ENCODE measurements at places on chromosomes 5 and 9.

DNA sequence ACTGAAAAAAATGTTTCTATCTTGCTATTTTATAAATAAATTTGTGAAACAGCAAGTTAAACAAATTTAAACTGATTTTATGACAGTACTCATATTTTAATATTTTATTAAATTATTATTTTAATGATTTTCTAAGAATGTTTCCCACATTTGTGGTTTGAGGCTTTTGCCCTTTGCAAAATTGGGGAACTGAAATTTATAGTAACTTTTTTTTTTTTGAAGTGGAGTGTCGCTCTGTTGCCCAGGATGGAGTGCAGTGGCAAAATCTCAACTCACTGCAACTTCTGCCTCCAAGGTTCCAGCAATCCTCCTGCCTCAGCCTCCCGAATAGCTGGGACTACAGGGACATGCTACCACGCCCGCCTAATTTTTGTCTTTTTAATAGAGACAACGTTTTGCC, 7.2 kb upstream of the ADGRV1 start:
- DNase-seq: no peak

GRCh38 chr9:69718218-69718617, 41.6 kb downstream of the PTAR1 start:
- no peak for DNase-seq

GRCh38 chr5:112106878-112107277, 312.2 kb downstream of the EPB41L4A start:
- DNase-seq: no peak

- no peak for DNase-seq
Measured at GRCh38 chr5:122702524-122702875, 72.4 kb upstream of the SNX2 start.

- no peak for DNase-seq
Measured at GRCh38 chr9:125538092-125538473, 168.9 kb downstream of the MAPKAP1 start.

DNA sequence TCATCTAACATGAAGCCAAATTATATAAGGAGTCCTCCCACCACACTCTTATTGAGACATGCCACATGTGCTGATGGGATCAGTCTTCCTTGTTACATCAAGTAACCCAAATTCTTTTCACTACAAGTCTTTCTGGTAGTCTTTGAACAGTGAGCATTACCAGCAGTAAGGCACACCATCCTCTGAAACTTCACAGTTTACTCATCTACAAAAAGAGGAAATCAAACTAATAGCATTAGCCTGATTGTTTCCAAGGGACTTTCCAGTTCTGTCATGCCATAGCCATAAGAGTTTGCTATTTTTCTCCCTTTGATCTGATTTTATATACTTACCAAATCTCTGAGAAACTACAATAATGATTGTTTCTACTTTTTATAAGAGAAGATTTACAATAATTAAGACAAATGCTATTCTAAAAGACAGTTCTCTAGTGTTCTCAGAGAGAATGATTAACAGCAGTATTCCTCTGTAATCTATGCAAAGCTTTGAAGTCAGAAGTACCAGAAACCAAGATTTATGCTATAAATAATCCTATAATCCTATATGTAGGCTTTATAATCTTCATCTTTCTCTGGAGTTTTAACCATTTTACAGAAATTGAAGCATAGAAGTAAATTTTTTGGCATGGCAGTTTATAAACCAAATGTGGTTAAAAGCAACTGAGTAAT, 166.2 kb upstream of the ACO1 start:
- no peak for DNase-seq

- DNase-seq: no peak
Measured at GRCh38 chr9:23538067-23538402, 288.0 kb downstream of the ELAVL2 start.

GRCh38 chr9:117485176-117485575, 70.3 kb upstream of the ASTN2 start:
- no peak for DNase-seq

DNA sequence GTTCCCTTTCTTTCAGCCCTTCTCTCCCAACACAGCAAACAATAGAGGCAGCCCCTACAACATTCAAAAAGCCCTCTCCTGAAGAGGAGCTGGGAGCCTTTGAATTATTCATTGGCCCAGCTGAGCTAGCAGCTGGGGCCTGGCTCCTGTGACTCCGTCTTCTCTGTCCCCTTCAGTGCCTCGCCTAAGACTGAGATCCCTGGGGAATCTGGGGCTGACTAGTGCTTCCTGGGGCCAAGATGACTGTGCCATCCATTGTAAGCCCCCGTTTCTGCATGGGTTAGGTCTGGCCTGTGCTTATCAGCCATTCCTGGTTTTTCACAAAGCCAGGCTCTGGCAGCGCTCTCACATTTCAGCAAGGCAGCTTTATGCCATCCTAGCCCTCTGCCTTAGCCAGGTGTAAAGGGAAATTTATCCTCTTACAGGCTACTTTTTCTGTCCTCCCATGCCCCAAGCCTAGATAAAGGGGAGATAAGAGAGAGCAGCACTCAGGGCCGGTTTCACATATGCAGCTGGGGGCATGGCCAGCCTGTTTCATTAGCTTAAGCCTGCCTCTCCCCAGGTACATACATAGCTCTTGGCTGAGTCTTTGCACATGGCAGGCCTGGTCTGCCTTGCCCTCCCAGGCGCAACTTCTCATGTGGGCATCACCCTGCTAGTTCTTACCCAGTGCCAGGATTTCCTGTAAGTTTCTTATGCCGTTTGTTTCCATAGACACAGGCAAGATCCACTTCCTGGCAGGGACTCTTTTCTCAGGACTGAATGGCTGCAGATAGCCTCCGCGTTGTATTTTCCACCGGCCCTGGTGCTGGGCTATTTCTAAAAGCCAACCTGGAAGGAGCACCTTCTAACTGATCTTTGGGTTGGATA, 15.8 kb downstream of the PTPA start:
- no peak for DNase-seq

DNA sequence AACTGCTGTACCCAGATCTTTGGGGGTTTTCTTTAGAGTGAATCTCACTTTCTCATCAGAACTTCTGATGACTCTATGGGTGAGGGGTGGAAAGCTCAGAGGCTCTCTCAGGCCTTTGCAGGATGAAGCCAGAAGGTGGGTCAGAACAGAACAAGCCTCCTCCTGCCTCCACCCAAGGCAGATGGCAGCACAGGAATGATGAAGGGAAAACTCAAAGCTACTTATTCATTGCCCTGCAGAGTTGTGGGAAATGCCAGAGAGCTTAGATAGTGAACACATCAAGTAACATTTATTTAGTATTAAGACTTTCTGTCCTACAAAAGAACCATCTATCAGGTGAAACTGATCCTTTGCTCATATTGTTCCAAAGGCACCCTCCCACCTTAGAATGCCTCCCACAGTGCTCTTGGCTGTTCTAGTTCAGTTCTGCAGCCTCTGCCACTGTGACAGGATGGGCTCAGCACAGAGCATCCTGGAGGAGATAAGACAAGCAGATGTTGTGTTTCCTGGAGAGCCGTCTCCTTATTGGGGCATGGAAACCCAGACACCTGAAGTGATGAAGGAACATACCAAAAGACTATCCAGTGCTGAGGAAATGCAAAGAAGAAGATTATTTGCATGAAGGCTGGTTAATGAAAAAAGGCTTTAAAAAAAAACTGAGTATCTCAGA, 146.6 kb downstream of the ADAMTS12 start:
- no peak for DNase-seq

GRCh38 chr5:147567917-147568598, 58.2 kb upstream of the DPYSL3 start:
- DNase-seq: no peak

DNA sequence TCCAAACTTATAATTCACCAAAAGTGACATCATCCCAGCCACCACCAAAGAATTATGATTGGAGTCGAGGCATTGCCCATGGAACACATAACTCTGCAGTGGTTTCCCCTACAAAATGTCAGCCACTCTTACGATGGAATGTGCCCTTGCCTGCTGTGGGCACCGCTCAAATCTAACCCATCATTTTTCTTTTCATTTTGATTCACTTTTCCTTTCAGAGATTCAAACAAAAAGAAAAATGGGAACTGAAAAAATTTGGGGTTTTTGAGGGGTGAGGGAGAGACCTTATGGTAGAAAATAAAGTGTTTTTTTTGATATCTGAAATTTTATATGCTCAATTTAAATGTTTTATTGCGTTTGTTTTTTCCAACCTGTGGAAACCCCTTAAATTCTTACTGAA, 28.1 kb downstream of the SMARCA2 start:
- no peak for DNase-seq

GRCh38 chr5:55415071-55415470, 107.3 kb downstream of the MTREX start:
- DNase-seq: no peak

GRCh38 chr9:121786998-121787422, 135.6 kb downstream of the DAB2IP start:
- no peak for DNase-seq

DNA sequence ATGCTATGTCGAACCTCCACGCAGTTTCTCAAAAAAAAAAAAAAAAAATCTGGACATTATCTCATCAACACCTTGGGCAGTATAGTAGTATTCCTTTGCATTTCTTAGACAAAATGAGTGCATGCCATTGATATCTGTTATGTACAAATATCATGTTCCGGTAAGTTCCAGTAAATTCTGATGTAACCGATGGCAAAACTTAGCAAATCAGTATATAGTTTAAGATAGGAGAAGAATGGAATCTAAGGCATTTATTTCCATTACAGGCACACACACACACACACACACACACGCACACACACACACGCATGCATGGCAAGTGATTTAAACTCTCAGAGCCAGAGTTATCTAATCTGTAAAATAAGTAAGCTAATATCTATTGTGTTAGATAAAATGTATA, 356.5 kb upstream of the TUSC1 start:
- no peak for DNase-seq

DNA sequence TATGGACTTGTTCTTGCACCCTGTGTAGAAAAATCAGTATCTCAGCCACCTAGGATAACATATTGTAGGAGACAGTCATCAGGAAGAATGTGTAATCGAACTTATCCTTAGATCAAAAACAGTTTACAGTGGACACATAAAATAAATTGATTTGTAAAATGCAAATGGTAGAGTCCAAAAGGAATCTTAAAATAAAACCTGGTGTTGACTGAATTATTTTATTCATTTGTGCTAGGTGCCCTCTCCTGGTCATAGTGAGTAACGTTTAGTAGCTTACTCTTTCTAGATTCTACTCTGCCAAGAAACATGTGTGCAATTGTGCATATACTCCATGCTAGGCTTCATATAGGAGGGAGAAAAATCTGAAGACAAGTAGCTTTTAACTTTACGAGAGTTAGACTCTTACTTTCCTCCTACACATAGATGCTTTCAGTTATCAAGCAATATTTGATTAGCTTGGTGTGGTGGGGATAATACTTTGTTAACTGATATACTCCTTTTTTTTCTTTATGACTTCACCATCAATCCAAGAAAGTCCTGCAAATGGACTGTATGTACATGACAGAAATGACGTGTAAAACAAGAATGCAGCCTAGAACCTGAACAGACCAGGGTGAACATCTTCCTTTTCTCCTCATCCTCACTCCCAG, 23.7 kb upstream of the LOX start:
- DNase-seq: no peak

- no peak for DNase-seq
Measured at GRCh38 chr5:2169430-2169808, 286.7 kb upstream of the IRX4 start.

DNA sequence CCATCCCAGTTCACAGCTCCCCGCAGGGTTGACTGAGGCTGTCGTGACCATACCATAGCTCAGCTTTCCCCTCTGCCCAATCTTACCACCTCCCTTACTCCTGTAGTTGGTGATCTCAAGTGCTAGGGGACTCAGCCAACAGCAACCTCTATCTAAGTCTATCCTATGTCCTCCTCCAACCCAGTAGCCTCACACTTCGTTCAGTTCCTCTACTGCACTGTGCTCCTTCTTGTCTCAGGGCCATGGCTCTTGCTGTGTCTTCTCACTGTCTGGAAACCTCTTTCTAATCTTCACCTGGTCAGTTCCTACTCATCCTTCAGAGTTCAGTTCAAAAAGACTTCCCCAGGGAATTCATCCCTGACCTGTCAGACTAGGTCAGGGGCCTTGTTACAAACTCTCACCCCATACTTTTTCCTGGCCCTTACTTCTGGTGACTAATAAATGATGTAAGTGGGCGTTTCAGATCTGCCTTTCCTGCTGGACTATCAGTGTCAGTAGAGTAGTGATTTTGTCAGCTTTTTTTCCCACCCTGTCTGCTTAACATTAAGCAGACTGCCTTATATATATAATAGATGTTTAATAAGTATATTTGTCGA, 53.6 kb upstream of the NR3C1 start:
- no peak for DNase-seq

DNA sequence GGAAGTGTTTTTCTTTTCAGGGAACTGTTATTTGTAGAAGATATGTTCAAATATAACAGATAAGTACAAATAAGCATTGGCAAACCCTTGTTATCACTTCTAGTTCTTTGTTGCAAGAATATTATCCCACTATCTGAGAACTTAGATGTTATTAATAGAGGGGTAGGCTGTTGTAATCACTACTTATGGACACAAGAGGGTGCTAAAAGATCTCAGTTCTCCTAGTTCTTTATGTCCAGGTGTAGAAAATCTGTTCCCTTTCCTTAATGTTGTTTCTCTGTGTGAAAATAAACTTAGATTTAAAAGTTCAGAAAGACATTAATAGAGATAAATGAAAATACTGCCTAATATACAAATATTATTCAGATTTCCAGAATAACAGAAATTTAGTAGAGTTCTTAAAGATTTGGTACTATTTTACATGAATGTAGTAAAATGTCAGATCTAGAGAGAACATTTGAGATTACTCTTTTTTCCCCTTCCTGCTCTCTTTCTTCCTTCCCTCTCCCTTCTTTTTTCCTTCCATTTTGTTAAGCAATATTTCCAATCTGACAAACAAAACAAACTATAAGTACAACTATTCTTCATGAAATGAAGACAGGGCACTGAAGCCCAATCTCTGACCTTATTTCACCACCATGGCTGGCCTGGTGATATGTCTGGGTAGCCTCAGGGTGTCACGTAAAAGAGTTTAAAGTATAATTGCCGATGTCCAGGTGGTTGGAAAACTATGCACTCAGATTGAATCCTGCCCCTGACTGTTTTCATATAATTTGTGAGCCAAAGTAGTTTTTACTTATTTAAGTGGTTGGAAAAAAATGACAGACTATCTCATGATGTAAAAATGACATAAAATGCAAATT, 43.6 kb upstream of the C5orf46 start:
- no peak for DNase-seq

- DNase-seq: no peak
Measured at GRCh38 chr9:110282018-110282738, 25.9 kb upstream of the TXN start.

DNA sequence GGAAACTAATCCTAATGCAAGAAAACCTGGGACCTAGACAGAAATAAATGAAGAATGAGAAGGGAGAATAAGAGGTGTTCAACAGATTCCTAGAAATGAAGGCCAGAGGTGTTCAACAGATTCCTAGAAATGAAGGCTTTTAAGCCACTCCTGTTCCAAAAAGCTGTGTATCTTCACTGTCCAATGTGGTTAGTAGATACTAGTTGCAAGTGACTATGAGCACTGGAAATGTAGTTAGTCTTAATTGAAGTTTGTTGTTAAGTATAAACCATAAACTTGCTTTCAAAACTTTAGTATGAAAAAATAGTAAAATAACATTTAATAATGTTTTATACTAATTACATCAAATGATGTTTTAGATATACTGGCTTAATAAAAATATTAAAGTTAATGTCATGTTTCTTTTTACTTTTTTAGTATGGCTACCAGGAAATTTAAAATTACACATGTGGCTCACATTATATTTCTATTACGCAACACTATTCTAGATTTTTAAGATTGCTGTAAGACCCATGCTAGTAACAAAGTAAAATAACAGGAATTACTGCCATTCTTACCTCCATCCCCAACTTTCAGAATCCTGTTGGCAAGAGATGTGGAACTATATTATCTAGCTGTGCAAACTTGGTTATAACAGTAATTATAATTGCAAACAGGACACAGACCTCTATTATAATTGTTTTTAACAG, 57.5 kb downstream of the RICTOR start:
- DNase-seq: no peak

All from central memory CD8-positive, alpha-beta T cell (primary cell).